ENCODE measurements at places on chromosomes 4 and X.

GRCh38 chr4:18314731-18315130 lies 293.2 kb upstream of the LCORL start:
- DNase-seq = no peak

GRCh38 chr4:56817840-56818491 lies 3.5 kb downstream of the SPINK2 start:
- DNase-seq = no peak

DNA sequence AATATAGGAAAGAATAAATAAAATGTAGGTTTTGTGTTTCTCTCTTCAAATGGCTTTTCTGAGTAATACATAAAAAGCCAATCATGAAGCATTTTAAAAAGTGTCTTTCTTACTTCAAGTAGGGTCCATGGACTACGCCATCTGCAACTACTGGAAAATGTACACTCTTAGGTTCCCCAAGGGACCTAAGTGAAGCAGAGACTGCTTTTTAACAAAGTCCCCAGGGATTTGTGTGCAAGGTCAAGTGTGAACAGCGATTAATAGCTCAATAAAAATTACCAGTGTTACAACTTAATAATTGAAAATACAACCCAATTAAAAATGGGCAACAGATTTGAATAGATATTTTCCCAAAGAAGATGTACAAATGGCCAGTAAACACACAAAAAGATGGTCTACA lies 84.9 kb downstream of the ARHGAP6 start:
- no peak for DNase-seq

- no peak for DNase-seq
Observed at GRCh38 chrX:10032147-10032546, 65.0 kb downstream of the CLDN34 start.

DNA sequence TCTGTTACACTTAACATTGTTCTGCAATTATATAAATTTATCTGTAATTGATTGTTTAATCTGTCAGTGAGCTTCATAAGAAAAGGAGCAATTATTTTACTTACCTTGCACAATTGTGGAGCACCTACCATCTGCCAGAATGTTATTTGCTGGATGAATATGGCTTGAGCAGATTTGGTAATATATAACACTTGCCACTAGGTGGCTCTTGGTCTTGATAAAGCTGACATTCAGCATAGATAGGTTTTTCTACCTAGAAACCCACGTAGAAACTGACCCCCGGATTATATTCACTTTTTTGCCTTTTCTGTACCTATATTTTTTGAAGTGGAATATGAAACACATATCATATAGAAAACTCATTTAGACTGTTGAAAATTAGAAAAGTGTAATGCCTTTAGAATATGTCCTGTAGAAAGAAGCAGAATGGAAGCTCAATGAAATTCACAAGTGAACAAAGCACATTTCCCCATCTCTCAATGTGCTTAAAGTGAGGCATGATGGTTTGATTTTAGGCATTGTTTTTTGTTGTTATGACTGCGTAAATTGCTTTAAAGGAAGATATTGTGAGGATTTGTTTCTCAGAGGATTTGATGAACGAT lies 9.5 kb downstream of the RBPJ start:
- DNase-seq = peak; percentile 61

- DNase-seq = no peak
Observed at GRCh38 chr4:124514588-124514987, 197.9 kb downstream of the ANKRD50 start.

DNA sequence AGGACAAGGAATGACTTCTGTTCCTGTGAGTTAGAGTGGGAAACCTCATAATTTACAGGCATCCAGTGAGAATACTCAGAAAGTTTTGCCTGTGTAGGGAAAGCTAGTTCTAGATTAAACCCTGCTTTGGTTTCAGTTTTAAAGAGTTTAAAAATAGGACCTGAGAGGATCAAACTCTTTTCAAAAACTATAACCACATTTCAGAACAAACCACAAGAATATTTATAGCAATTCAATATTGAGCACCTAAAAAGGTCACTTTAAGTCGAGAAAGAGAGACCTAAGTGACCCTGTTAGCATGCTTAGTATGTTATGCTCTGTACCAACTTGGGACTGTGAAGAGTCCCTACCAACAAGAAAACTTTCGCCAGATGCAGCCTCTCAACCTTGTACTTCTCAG lies 17.4 kb upstream of the PWWP3B start:
- no peak for DNase-seq

- no peak for DNase-seq
Observed at GRCh38 chrX:49237060-49237459, 1.8 kb downstream of the CCDC22 start.

GRCh38 chr4:137754652-137755471 lies 222.6 kb upstream of the PCDH18 start:
- DNase-seq = peak; percentile 92

- DNase-seq = peak; percentile 35
Observed at GRCh38 chrX:8988446-8988845, 45.5 kb downstream of the FAM9B start.

- DNase-seq = no peak
Observed at GRCh38 chr4:123338715-123339114, 57.9 kb upstream of the SPRY1 start.

GRCh38 chr4:33493231-33493630 lies 2751.1 kb downstream of the ARAP2 start:
- no peak for DNase-seq

DNA sequence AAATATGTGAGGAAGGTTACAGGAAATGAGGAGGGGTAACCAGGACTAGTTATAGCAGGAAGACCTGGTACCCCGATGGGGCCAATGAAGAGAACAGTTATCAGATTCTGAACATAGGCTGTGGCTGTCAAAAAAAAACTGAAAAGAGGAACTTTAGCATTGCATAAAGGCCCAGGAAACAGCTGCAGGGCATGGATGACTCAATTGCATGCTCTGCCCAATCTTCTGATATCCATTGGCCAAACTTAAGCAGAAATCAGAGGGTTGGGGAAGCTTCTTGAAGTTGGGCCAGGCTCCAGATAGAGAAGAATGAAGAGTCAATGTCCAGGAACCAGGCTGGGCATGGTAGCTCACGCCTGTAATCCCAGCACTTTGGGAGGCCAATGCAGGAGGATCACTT lies 1222.4 kb upstream of the PRKX start:
- no peak for DNase-seq

GRCh38 chr4:174378951-174379350 lies 95.2 kb downstream of the CEP44 start:
- no peak for DNase-seq

GRCh38 chr4:26176598-26177149 lies 144.1 kb upstream of the RBPJ start:
- peak; percentile 78 for DNase-seq

DNA sequence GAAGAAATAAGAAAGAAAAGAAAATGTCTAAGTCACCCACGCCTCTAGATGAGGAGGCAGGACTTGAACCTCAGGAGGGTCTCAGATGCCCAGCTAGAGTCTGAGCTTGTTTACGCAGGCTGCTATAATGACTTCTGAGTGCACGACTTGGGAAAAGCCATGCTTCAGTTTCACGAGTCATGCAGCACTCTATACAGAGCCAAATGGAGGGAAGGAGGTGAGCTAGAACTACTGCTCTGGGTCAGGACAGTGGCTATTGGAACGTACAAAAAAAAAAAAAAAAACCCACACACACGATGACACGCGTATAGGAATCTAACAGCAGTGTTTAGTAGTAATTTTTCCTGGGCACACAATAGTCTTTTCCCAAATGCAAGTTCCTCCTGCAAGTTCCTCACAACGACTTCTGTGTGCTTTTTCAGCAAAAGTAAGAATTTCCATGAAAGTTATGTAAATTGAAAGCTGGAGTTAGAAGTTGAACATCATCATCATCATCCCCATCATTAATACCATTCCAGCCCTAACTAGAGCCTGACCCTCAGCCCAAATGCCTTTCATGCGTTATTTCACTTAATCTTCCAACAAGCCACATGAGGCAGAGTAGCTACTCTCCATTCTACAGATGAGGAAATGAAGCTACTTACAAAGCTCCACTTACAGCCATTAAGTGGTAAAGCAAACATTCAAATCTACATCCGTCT lies 36.6 kb downstream of the IRF2 start:
- no peak for DNase-seq

GRCh38 chr4:126698224-126698623 lies 934.5 kb upstream of the INTU start:
- DNase-seq = no peak

DNA sequence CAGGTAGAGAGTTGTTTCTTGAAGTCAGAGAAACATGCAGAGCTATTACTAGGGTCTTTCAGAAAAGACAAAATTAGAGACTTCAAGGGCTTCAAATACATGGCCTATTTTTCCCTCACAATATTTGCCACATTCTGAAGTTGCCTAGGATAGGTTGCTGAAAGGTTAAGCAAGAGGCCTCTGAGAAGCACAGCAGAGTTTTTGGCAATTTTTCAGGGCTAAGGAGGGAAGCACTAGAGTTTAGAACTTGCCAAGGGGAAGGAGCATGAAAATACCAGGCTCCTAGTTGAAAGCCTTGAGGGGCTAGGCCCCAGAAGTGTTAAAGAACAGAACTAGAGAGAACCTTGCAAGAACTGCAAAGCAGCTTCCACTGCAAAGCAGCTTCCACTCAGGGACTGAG lies 86.4 kb downstream of the ANAPC10 start:
- DNase-seq = no peak

DNA sequence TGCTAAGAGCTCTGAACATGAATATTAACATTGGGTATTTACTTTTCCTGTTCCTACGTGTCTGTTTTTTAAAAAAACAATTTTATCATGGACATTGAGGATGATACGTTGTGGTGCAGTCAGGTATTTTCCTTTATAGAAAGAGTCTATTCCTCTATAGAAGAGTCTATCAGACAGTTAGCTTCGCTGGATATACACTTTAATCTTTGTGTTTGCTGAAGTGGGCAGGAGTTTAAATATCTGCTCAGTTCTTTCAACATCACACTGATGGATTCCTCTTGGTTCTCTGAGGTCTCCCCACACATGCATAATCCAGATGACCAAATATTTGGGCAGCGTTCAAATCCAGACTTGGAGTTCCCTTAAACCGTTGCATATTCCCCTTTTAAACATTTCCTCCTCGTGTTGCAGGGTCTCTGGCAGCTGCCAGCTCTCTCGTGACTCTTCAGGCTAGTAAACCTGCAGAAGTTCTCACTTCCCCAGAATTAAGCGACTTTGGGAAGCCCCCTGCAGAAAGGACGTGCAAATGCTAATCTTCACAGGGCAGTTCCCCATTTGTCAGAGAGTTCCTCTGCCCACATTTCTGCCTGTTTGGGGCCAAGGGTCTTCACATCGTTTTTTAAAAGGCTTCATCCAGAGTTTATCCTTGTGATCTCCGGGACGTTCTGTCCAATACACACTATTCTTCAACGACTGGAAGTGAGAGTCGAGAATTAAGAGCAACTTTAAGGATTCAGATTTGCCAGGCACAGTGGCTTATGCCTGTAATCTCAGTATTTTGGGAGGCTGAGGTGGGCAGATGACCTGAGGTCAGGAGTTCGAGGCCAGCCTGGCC lies 20.5 kb upstream of the DHRSX start:
- no peak for DNase-seq

- no peak for DNase-seq
Observed at GRCh38 chr4:161005746-161006145, 1158.1 kb downstream of the FSTL5 start.

GRCh38 chr4:791252-791897 lies 34.6 kb downstream of the CPLX1 start:
- no peak for DNase-seq

GRCh38 chr4:148800336-148800885 lies 358.2 kb upstream of the NR3C2 start:
- DNase-seq = no peak

DNA sequence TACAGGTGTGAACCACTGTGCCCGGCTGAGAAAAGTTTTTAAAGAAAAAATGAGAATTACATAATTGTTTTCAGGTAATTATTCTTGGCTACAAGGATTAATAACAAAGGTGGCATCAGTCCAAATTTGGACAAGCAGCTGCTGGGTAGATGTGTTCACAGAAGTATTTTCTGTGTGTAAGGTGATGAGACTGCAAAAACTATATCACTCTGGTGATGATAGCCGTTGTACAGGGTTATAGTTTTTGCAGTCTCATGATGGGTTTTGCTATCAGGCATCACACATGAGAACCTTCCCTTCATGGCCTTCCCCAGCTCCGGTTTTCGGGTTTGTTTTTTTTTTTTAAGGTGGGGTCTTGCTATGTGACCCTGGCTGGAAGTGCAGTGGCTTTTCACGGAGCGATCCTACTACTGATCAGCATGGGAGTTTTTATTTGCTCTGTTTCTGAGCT lies 5.1 kb upstream of the SLC10A3 start:
- DNase-seq = no peak

- DNase-seq = no peak
Observed at GRCh38 chr4:153938994-153939393, 150.1 kb upstream of the SFRP2 start.
